Calu3 (cell line): ENCODE measurements at places on chromosomes 16 and 17. TPM values are rescaled to one million over a fixed set of nuclear protein-coding genes. Genes with fewer than 3 reads are reported as not detected.

- DNase-seq, result peak; percentile 100
Measured at GRCh38 chr17:39699818-39700147, at the start of gene ERBB2. Gene ERBB2, plus strand, starts transcription at chr17:39700064. Its CDS starts 175 bp downstream, at chr17:39700239.

GRCh38 chr17:57873261-57874057, 23.6 kb upstream of the MRPS23 start:
- no peak for DNase-seq

DNA sequence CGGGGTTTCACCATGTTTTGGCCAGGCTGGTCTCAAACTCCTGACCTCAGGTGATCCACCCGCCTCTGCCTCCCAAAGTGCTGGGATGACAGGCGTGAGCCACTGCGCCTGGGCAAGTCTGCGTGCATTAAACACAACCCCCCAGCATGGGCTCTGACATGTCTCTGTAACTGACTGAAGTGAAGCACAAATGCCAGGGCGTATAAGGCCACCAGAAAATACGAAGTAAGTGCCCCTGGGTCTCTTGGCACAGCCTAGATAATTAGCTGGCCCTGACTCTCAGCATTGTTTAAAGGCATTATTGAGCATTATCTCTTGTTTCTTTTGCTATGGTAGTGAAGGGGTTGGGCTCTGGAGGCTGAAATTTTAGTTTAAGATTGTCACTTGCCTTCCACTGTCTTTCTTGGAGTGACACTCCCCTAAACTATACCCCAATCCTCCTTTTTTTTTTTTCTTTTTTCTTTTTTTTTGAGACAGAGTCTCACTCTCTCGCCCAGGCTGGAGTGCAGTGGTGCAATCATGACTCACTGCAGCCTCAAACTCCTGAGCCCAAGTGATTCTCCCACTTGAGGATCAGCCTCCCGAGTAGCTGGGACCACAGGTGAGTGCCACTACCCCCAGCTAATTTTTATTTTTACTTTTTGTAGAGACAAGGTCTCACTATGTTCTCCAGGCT, 8.2 kb upstream of the SEC14L1 start:
- DNase-seq, result no peak

DNA sequence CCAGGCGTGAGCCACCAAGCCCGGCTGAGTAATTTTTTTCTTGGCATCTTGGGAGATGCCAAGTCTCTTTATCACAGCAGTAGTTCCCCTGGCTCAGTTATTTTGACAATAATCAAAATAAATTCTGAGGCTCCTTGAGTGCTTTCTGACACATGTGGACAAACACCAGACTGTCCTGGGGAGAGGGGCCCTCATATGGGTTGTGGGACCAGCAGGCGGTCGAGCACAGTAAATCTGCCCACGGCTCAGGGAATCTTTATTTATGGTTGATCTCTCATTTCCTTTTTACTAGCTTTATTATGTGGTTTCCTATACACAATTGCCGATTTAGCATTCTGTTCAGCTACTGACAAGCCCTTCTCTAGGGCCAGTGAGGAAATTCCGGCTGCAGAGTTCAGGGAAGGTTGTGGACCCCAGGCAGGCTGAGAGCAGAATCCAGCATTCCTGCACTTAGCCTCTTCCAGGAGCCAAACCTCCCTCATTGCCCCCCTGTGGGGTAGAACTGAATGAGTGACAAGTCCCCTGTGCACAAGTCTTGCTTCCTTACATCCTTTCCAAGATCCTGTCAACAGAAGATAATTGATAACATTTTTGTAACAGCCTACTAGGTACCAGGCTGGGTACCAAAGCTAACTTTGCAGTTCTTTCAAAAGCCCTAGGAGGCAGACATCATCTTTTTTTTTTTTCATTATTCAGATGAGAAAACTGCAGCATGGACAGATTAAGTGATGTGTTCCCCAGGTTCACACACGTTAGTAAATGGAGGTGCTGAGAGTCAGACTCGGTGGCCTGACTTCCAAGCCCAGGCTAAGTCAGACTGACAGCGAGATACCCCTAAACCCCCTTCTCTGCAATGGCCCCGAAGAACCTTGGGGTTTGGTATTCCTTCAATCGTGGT, 40.2 kb downstream of the HS3ST3B1 start:
- DNase-seq, result no peak

- DNase-seq, result no peak
Measured at GRCh38 chr16:29712809-29713208, 33.0 kb downstream of the C16orf54 start.

DNA sequence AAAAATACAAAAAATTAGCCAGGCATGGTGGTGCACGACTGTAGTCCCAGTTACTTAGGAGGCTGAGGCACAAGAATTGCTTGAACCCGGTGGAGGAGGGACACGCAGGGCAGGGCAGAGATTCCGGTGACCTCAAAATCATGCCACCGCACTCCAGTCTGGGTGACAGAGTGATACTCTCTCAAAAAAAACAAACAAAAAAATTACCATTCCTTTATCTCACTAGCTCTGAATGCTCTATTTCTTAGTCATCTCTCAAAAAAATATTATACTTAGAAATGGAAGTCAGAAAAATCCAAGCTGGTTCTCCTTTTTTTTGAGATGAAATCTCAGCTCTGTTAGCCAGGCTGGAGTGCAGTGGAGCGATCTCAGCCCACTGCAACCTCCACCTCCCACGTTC, 40.8 kb downstream of the SPOP start:
- no peak for DNase-seq

GRCh38 chr17:2025622-2026309, 632 bp upstream of the RTN4RL1 start:
- peak; percentile 74 for DNase-seq

DNA sequence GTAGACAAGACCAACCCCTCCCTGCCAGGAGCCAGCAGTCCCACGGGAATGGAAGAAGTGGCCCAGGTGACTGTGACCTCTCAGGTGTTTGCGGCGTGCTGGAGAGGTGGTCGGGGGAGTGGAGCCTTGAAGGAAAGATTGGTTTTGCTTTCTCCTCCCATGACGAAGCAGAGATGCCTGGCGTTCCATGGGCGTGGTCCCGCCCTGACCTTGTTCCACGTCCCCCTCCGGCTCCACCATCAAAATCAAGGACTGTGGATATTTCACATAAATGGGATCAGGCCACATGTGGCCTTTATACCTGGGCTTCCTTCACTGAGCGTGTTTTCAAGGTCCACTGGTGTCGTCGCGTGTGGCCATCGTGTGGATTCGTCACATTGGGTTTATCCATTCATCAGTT, 270.6 kb upstream of the TNRC6C start:
- no peak for DNase-seq

- no peak for DNase-seq
Measured at GRCh38 chr16:21235199-21235585, 1.7 kb downstream of the ANKS4B start.

GRCh38 chr17:73268582-73269328, 7.1 kb upstream of the CPSF4L start:
- DNase-seq, result no peak

DNA sequence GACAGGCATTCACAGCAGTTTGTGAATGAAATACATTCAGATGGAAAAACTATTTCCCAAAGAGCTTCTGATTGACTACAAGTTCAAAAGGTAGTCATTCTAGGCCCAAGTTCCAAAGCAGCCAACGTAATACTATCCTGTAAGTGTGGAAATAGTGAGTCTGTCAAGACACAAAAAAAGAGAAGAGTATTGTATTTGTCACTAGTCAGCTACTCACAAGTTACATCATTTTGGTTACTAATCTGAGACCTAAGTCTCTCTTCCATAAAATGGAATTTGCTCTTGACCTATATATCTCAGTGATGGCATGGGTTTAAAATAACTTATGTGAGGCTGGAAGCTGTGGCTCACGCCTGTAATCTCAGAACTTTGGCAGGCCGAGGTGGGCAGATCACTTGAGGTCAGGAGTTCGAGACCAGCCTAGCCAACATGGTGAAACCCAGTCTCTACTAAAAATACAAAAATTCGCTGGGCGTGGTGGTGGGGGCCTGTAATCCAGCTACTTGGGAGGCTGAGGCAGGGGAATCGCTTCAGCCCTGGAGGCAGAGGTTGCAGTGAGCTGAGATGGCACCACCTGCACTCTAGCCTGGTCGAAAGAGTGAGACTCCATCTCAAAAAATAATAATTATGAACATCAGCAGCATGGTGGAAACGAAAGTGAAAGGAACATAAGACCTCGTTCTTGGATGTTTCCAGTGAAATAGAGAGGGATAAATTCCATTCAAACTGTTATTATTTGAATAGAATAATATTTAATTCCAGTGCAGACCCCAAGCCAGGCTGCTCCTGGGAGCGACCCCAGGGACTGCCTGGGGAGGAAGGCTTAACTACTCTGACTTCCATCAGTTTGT, 2.9 kb downstream of the CMC2 start:
- DNase-seq, result no peak

- no peak for DNase-seq
Measured at GRCh38 chr17:78777881-78778280, 4.2 kb downstream of the CYTH1 start.

GRCh38 chr16:6297666-6298410, 1034.8 kb upstream of the RBFOX1 start:
- DNase-seq, result no peak

- no peak for DNase-seq
Measured at GRCh38 chr17:77617516-77617915, 341.0 kb upstream of the TNRC6C start.

- peak; percentile 84 for DNase-seq
Measured at GRCh38 chr16:86761111-86762031, 183.0 kb downstream of the FOXL1 start.

DNA sequence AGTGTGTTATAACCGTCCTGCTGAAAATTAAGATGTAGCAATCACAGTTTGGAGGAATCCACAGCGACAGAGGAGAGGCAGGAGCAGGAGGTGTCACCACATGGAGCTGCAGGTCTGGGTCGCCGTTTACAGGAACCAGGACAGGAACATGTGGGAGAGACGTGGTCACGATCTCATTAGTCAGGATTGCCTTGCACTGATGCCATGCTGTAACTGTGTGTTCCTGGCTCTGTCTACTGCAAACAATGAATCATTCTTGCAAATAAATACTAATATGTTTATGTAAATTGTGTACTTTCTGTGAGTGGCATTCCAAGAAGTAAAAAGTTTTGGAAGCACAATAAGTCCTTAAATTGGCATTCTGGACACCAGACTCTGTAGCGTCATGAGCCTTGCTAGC, 271.8 kb downstream of the CPPED1 start:
- DNase-seq, result no peak

GRCh38 chr16:30663038-30663437, 4.8 kb downstream of the FBRS start:
- no peak for DNase-seq

GRCh38 chr16:1723450-1724147, 17.6 kb downstream of the MAPK8IP3 start:
- peak; percentile 74 for DNase-seq

DNA sequence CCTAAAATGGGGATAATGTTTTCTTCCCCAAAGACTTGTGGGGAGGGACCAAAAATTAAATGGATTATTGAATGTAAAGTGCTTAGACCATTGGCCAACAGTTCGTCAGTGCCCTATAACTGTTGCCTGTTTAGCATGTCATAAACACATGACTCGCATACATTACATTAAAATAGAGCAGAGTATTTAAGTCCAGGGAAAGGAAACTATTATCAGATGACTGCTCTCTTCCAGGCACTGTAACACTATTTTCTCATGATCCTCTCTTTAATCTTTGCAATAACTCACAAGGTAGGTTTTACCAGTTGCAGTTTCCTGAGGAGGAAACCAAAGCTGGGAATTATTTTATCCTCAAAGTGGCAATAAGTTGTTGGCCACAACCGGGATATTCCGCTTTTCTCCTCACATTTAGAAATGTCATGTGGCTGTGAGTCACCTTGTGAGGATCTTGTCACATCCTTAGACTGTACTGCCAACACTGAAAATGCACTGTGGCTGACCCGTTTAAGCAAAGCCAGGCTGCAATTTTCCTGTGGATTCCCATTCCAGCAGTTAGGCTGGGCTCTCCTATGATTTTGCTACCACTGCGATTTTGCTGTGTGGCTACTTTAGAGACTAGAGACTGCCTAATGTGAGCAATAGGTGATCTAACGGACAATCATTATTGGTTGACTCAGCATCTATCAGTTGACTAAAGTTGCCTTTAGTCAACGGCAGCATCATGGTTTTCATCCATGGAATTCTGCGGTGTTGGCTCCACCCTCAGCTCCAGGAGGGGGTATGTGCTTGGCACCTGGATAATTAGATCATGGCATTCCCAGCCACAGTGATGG, 58.3 kb upstream of the DHX40 start:
- no peak for DNase-seq

- DNase-seq, result peak; percentile 84
Measured at GRCh38 chr17:39229274-39229913, 3.6 kb upstream of the STAC2 start.

GRCh38 chr16:65453646-65454045, 331.8 kb upstream of the CDH11 start:
- no peak for DNase-seq

DNA sequence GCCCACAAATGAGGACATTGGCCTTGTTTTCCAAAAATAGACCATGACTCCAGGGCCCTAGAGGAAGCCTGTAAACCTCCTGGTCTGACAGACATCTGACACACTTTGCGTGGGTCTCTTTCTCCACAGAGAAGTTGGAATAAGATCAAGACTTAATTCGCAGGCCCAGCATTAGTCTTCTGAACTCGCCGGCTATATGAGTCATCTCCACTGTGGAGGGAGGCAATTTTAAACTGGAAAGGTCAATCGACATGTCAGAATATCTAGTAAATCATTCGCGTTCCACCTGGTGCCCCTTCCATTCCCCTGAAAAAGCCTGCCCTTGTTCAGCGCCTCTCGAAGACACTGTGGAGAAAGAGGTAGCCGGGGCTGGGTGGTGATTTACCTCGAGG, 140.1 kb downstream of the CLEC16A start:
- DNase-seq, result peak; percentile 30

DNA sequence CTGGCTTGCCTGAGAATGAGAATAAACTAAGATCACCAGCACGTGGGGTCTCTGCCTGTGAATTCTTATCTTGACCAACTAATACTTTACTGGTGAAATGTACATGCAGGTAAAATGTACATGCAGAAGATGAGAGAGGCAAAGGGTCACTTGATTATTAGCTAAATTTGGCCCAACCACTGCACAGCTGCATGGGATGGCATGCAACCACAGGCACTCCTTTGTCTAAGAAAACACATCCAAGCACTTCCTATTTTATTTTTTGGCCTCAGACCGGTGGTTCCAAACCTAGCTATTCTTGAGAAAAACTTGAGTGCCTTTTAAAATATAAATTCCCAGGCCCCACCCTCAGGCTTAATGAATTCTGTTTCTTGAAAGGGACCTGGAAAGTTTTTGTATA, 77.9 kb downstream of the SYCE1L start:
- DNase-seq, result no peak

- DNase-seq, result no peak
Measured at GRCh38 chr17:31908386-31908785, 6.9 kb upstream of the UTP6 start.

DNA sequence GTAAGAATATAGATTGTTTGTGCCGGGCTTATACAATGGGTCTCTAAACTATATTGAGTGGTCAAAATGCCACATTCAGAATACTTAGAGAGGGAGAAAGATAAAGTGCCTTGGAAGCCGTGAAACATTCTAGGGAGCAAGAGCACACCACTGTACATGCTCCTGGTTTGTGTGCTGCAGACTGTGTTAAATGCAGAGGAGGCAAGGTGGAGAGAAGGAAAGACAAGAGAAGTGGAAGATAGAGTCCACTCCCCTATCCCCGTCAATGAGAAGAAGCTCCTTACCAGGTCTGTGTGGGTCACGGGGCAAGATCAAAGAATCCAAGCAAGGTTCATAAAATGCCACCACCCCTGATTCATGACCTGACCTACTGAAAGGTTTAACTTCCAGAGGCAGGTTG, 267.1 kb upstream of the TBX2 start:
- no peak for DNase-seq

GRCh38 chr17:43713494-43714162, 45.0 kb downstream of the SOST start:
- DNase-seq, result peak; percentile 44

The KLHL10 gene
- not detected in 2 replicates for total RNA-seq

The CLUH gene
- total RNA-seq, result 103 and 113 TPM in 2 replicates

The SLC16A6 gene
- total RNA-seq, result 0.12 and 0.19 TPM in 2 replicates

The RDM1 gene
- 6.2 and 6.5 TPM in 2 replicates for total RNA-seq

The WNT3 gene
- total RNA-seq, result 5.2 and 6.1 TPM in 2 replicates
